ENCODE measurements at places on chromosomes 1 and 21.

DNA sequence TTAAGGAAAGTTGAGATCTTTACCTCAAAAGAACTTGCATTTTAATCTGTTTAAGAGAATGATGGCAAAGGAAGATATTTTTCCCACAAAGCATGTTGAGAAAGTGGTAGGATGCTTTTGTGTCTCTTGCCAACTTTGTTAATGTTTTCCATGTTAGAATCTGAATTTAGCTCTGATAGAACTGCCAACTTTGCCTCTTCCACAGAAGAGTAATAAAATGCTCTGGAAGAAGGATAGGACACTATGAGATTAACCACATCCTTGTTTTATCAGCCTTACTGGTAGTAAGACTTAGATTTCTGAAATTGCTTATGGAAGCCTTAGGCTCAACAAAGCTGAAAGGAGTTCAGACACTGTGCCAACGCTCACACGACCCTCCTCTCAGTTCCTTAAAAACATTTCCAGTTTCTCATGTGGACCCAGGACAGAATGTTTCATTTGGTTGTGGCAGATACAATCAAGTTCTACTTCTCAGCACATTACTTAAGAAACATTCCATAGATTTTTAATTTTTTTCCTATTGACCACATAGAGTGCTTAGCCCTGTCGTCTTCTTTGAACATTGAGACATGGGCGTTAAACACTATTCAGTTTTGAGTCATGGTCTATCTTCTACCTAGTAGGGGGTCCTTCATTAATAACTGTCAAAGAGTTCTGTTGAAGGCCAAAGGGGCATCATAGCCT is 59.0 kb downstream of the MTR start:
- DNase-seq = no peak

- no peak for DNase-seq
These were observed 8.6 kb upstream of the PLA2G2C start for GRCh38 chr1:20194757-20195461.

- no peak for DNase-seq
These were observed 294.0 kb upstream of the C1orf87 start for GRCh38 chr1:60367532-60367931.

GRCh38 chr1:232765542-232765941 is 39.7 kb upstream of the MAP10 start:
- DNase-seq = no peak

GRCh38 chr1:40300651-40301050 is 16.4 kb downstream of the COL9A2 start:
- no peak for DNase-seq

DNA sequence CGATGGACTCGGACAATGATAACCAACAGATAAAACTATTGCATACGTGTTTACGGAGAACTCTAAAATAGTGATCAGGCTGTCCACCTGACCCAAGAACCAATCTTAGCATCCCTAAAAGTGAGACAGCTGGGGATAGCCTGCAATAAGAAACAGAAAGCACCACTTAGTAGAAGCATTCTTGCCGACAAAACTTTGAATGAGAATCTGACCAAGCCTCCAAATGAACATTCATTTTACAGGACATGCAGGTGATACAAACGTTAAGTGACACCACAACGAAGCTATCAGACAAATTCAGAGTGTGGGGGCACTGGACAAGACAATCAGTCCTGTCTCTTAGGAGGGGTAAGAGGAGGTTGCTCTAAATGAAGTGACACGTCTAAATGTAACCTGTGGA is 1.2 kb downstream of the PSMG1 start:
- no peak for DNase-seq

DNA sequence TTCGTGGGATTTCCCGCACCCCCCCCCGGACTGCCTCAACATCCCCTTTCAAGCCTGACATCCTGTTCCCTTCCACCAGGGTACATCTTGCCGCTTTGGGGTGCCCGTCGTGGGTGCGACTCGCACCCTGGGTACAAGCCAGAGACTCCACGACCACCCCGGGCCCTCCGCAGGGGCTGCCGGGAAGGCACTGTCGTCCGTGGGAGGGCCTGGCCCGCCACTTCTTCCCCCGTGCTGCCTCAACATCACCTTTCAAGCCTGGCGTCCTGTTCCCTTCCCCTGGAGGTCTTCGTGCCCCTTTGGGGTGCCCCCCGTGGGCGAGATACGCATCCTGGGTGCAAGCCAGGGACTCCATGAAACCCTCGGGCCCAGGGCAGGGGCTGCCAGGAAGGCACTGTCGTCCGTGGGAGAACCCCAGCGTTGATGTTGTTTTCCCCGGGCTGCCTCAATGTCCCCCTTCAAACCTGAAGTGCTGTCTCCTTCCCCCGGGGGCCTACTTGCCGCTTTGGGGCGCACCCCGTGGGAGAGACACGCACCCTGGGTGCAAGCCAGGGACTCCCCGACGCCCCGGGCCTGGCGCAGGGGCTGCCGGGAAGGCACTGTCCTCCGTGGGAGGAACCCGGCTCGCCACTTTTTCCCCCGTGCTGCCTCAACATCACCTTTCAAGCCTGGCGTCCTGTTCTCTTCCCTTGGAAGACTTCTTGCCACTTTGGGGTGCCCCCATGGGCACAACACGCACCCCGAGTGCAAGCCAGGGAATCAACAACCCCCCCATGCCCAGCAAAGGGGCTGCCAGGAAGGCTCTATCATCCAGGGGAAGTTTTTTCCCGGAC is 138.6 kb downstream of the LIPI start:
- DNase-seq = no peak

- no peak for DNase-seq
These were observed 84.1 kb upstream of the PRDX6 start for GRCh38 chr1:173392895-173393658.

DNA sequence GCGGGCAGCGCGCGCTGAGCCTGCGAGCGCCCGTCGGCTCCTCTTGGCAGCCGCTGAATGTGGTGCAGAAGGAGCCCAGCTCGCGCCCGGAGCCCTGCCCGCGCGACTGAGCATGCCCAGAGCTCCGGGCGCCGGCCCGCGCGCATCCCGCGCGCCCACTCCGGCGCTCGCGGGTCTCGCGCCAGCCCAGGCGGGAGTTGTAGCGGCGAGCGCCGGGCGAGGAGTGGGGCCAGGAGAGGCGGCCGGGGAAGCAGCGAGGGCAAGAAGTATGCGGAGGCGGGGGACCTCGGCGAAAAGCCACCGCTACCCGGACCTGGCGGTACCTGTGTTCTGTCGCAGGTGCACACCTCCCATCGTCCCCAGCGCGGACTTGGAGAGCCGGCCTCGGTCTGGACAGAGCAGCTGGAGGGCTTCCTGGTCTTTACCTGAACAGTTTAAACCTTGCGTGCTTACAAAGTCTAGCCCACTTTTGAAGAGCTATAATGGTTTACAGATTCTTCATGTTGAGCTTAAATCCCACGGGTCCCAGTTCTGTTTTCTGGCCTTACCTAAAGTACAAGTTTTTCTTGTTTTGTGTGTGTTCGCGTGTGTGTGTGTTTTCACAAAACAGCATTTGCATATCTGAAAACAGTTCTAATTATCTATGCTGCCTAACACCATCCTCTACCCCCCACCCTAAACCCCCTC is at the start of gene DDAH1:
Gene DDAH1 (minus strand): TSS at position 61 of the 687 bp plus-strand sequence. CDS start 114 bp downstream, outside the sequence.
- DNase-seq = no peak

DNA sequence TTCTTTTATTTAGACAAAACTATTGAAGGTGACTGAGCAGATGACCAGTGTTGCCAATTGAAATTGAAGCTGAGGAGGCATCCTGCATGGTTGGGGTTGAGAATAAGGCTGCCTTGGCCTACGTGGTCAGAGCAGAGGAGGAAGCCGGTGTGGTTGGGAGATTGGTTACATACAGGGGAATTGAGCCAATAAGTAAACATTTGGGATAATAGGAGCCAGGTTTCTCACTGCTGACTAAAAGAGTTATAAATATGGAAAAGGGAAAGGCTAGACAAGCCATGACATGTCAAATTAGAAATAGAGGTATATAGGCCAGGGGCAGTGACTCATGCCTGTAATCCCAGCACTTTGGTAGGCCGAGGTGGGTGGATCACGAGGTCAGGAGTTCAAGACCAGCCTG is 15.8 kb downstream of the SNX7 start:
- DNase-seq = no peak

GRCh38 chr1:223344491-223344890 is 19.5 kb downstream of the SUSD4 start:
- no peak for DNase-seq

GRCh38 chr1:158818560-158818959 is 12.6 kb upstream of the MNDA start:
- no peak for DNase-seq

DNA sequence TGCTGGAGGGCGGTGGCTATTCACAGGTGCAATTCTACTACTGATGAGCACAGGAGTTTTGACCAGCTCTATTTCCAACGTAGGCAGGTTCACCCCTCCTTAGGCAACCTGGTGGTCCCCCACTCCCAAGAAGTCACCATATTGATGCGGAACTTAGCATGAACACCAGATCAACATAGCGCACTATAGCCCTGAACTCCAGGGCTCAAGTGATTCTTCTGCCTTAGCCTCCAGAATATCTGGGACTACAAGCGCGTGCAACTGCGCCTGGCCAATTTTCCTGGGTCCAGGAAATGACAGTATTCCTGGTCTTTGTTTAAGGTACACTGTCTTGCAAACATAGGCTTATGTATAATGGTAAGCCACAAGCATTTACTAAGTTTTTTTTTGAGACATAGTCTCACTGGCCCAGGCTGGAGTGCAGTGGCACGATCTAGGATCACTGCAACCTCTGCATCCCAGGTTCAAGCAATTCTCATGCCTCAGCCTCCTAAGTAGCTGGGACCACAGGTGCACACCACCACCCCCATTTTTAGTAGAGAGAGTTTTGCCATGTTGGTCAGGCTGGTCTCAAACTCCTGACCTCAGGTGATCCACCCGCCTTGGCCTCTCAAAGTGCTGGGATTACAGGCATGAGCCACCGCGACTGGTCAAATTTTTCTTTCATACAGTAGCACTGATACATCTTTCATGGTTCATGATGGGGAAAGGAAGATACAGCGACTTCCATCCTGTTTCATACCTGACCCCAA is 12.6 kb downstream of the MCL1 start:
- DNase-seq = no peak

GRCh38 chr1:44842862-44843655 is at the start of gene PTCH2:
PTCH2 (minus strand) TSS chr1:44843253; CDS start chr1:44842932, 321 bp downstream.
- no peak for DNase-seq

DNA sequence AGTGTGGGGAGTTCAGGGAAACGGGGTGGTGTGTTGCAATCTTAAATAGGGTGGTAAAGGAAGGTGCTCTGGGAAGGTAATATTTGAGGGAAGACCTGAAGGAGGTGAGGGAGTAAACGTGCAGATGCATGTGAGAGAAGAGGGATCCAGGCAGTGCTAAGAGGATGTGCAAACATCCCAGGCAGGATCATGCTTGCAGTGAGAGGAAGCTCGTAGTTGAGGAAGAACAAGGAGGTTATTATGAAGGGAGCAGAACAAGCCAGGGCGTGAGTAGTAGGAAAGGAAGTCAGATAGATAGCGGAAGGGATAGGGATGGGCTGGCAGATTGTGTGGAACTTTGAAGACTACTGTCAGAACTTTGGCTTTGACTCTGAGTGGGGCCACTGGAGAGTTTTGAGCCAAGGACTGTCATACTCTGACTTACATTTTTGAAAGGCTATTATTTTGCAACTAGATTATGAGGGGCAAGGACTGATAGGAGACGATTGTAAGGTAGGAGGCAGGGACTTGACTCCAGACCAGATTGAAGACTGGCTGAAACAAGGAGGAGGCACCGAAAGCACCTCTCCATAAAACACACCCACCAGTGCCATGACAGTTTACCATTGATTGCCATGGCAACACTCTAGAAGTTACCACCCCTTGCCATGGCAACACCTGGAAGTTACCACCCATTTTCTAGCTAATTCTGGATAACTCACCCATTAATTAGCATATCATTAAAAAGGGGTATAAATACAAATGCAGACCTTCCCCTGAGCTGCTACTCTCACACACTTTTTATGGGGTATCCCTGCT is 67.0 kb downstream of the XCL2 start:
- DNase-seq = no peak

- no peak for DNase-seq
These were observed 31.9 kb downstream of the MAP10 start for GRCh38 chr1:232837087-232837486.

- no peak for DNase-seq
These were observed at the start of gene NKAIN1 for GRCh38 chr1:31239653-31240241. NKAIN1 (minus strand) TSS chr1:31239887; CDS start chr1:31239547, 340 bp downstream.

- DNase-seq = no peak
These were observed 69.0 kb downstream of the ITPKB start for GRCh38 chr1:226670073-226670472.

DNA sequence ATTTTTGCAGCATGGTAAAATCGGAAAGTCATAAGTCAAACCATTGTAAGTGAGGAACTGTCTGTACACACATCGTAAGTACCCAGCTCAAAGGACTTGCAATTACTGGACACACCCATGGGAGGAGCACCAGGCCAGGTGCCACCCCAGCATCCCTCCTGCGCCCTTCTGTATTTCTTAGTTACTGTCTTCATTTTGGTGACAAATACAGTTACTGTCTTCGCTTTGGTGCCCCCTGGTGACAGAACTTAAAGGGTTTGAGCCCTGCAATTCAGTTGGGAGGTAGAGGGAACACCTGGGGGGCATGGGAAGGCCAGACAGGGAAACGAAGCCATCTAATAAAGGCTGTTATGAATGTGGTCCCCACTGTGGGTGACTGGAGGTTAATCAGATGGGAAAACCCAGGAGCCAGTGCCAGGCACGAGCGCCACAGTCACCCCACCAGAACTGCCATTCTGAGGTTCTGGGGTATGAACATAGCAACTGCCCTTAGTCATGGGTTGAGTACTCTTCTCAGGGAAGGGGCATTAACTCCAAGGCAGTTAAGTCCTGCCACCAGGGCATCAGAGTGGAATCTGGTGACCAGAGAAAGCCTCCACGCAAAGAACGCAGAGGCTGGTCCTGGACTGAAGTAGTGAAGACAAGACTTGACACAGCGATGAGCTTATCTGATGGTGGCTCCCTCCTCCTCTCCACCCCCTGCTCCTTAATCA is 612.9 kb downstream of the PTPRU start:
- no peak for DNase-seq

DNA sequence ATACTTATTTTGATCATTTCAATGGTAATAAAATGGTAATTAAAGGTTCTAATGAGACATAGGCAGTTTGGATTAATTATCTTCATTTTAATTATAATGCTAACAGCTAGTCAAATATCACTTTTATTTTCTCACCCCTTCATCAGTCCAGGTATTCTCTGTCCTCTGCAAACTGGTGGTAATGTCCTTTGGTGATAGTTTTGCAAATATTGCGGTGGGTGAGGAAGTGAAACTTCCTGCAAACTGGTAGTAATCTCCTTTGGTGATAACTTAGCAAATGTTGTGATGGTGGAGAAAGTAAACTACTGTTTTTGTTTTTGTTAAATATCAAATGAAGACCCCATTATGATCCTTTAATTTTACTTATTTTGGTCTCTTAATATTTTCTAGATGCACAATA is 209.0 kb downstream of the AMY1C start:
- no peak for DNase-seq

- DNase-seq = no peak
These were observed 7.6 kb downstream of the MAN1C1 start for GRCh38 chr1:25624156-25624555.

DNA sequence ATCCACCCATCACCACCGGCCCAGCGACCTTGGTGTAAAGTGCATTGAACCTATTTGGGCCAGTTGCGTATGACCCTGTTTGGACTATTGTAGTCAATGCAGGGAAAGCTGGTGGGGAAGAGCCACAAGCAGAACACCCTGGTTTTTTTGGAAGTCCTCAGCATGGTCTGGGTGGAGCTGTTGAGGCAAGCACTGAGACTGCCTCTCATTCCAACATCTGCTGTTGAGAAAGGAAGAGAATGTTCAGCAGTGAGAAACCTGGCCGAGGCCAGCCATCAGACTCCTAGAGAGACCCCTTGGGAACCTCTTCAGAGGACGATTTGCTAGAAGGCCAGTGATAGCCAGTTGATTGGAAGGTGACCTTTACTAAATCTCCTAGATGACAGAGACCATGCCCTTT is 183.0 kb downstream of the ZZZ3 start:
- DNase-seq = no peak

- no peak for DNase-seq
These were observed 75.7 kb downstream of the PHTF1 start for GRCh38 chr1:113683384-113684152.

Data from cortex of kidney (tissue), 1 donor.